SJSA1 (cell line): ENCODE measurements at places on chromosomes 12 and 14. TPM values are rescaled to one million over a fixed set of nuclear protein-coding genes. Genes with fewer than 3 reads are reported as not detected.
A peak's percentile ranks its signal among the peaks of the same experiment; 100 is the strongest.

- H3K27me3 ChIP-seq: peaks cover 8% of the 10 kb centered on the region
- H3K36me3 ChIP-seq: no peaks in the 10 kb centered on the region
- H3K4me1 ChIP-seq: peaks cover 4% of the 10 kb centered on the region; the same call in 1 of the 2 replicates
- no peak overlapping the region for H3K27ac ChIP-seq
- H3K4me3 ChIP-seq: no peak overlapping the region
- DNase-seq: no peak
Measured at GRCh38 chr12:53338916-53339315, 2.8 kb upstream of the SP7 start.

DNA sequence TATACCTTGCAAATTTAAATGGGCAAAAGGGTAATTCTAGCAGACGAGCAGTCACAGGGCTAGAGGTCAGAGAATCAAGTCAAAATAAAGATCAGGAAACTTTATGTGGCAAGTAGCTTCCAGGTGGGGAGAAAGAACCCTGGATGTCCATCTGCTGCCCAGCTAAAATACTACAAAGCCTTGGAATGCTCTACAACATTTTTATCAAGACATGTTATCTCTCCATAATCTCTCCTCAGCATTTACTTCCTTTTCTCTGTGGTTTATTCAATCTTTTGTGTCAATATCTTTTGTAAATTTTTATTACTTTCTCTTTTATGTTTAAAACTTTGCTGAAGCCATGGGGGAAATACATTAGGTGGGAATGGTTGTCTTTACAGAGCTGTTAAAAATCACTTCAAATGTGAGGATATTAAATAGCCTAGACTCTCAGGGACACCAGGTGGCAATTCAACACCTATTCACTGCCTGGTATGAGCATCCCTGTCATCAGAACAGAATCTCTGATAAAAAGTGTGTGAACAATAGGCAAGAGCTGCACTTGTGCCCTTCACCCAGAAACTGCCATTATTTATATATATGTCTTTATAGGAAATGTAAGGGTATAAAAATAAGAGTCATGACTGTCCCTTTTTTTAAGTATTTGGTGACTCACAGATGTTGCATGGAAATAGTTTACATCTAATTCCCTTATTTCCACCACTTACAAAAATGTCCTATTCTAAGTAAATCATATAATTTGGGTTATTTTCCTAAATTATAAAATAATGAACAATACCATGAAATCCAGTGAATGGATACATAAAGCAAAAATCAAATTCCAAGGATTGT lies 152.9 kb downstream of the EPS8 start:
- no peak for DNase-seq
- no peak overlapping the region for H3K4me3 ChIP-seq
- peak overlapping the region; percentile 66 for H3K27ac ChIP-seq

DNA sequence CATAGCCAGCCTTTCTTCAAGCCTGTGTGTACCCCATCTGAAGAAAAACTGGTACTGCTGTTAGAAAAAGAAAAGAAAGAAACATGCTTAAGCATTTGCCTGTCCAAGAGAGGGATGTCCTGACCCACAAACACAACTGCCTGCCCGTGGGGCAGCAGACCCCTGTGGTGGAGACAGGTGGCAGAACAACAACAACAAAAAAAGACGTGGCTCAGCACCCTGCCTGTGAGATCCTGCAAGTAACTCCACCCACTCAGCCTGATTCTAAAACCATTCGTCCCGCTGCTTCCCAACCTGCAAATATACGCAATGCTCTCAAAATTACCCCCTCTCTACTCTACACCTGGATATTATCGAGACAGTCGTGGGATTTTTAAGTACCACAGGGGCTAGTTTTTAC lies 64.9 kb upstream of the ZDHHC17 start:
- H3K27ac ChIP-seq: no peak overlapping the region
- H3K36me3 ChIP-seq: no peaks in the 10 kb centered on the region
- no peak overlapping the region for H3K4me3 ChIP-seq
- H3K27me3 ChIP-seq: no peaks in the 10 kb centered on the region

Gene LMO3
- total RNA-seq: not detected in 2 replicates

Gene CIT
- 21.1 and 33.7 TPM in 2 replicates for total RNA-seq
